ENCODE measurements at places on chromosomes 12 and 14.
A peak's percentile ranks its signal among the peaks of the same experiment; 100 is the strongest.

DNA sequence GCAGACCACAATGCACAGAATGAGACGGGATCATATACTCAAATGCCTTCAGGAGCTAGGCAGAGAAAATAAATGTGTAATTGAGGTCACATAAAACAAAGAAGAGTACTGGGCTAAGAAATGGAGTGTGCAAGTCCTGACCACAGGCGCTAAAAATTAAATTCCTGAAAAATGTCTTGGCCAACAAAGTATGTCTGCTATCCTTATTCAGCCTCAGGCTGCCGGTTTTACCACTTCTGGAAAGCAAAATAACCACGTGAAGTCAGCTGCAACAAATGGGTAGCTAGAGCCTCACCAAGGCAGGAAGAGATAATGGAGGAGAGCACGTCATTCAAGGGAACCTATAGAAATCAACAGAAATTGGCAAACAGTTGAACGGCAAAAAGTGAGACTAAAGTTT, 3.1 kb downstream of the PYGL start:
- no peak for DNase-seq

DNA sequence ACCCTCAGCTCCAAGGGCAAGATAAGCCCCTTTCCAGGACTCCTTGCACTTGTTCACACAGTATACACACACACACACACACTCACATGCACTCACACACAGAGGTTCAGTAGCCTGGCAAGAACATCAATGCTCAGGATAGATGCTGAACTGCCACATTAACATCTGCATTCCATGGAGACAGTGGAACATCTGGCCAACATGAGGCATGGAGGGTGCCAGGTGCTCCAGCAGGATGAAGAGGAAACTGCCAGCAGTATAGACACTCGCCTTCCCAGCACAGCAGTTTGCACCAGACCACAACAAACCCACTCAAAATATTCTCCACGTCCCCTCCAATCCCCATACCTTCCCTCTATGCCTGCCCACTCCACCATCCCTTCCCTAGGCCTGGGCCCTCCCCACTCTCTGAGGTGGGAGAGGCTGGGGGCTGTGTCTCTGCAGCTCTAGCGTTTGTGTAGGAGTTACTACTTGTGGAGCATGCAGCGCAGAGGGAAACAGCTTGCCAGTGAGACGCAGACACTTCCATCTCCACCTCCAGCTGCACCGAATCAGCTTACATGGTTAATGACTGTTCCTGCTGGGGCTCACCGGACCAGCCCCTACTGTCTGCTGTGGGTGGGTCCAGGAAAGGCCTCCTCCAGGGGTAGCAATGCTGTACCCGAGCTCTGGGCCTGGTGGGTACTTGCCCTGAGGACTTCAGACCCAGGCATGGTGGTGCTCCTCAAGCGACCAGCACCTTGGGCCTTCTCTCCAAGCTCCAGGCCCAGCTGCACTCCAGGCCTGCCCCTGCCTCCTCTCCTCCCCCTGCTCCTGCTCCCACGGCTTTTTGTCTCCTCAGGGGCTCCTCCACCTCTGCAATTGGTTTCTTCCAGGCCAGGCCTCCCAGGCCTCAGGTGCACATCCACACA, 18.6 kb upstream of the PLEKHG3 start:
- no peak for DNase-seq

GRCh38 chr14:95237958-95238340, 80.6 kb upstream of the DICER1 start:
- no peak for DNase-seq

DNA sequence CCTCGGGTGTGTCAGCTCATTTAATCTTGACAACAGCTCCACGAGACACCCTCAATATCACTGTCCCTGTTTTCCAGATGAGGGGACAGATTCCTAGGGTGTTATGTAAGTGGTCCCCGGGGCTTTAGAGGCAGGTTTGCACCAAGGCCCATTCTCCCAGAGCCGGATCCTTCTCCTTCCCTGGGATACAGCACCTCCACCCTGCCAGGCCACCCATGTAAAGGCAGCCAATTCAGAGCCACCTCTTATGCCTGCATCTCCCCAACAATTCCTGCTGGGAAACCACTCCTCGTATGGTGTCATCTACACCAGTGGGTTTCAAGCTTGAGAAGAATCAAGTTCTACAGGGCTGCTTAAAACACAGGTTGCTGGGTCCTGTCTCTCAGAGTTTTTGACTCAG, 4.1 kb upstream of the CYP46A1 start:
- DNase-seq = no peak

DNA sequence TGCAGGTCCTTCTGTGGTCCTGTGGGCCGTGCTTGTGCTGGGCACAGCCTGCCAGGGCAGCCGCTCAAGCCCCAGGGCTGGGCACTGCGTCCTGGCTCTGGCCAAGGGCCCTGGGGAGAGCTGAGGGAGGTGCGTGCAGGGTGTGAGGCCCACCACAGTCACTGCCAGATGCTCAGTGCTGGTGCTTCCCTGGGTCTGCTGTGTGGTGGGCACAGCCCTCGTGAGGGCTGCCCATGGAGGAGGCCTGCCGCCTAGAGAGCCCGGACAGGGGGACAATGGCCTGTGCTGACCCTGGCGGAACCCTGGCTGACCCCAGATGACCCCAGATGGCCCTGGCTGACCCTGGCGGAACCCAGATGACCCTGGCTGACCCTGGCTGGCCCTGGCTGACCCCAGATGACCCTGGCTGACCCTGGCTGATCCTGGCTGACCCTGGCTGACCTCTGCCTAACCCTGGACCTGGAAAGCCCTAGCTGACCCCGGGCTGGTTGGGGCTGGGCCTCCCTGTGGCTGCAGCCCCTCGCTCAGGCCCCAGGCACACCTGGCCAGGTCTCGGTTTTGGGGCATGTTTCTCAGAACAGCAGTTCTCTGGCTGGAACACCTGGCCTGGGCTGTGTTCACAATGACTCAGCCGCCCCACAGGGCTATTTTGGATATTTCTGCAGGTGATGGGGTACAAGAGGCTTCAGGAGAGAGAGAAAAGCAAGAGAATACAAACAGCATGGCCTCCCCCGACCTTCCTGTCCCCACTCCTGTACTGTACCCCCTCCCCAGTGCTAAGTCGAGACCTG, 55.4 kb downstream of the TMEM121 start:
- no peak for DNase-seq

GRCh38 chr14:68843471-68844209, 50.8 kb upstream of the ZFP36L1 start:
- peak; percentile 45 for DNase-seq

GRCh38 chr12:13981990-13982389, 588 bp upstream of the GRIN2B start:
- no peak for DNase-seq

- DNase-seq = no peak
These were observed 97.8 kb downstream of the PCNX1 start for GRCh38 chr14:71005076-71005475.

GRCh38 chr14:61585598-61586543, 109.4 kb upstream of the HIF1A start:
- DNase-seq = no peak

GRCh38 chr12:2288001-2288400, 235.2 kb downstream of the CACNA1C start:
- DNase-seq = no peak

GRCh38 chr12:90938451-90938850, 16.5 kb downstream of the CCER1 start:
- no peak for DNase-seq

GRCh38 chr14:69587389-69587788, 12.7 kb upstream of the CCDC177 start:
- no peak for DNase-seq

DNA sequence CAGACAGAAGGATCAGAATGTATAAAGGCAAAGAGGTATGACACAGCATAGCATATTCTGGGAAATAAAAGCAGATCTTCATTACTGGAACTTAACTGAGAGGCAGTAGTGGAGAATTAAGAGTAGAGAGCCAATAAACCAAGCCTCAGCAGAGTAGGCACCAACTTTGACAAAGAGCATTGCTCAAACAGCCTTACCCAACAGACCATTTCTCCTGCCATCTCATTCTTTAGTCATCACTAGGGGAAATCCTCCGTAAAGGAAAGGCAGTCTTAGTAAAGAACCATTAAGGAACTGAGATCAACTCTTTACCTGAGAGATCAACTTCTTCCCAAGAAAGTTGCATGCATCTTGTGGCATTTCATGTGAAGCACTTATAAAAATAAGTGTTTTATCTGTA, 36.6 kb downstream of the SENP1 start:
- no peak for DNase-seq

GRCh38 chr12:4449851-4450221, 4.2 kb upstream of the FGF6 start:
- DNase-seq = no peak

- DNase-seq = no peak
These were observed 79.1 kb upstream of the ST8SIA1 start for GRCh38 chr12:22413592-22413991.

DNA sequence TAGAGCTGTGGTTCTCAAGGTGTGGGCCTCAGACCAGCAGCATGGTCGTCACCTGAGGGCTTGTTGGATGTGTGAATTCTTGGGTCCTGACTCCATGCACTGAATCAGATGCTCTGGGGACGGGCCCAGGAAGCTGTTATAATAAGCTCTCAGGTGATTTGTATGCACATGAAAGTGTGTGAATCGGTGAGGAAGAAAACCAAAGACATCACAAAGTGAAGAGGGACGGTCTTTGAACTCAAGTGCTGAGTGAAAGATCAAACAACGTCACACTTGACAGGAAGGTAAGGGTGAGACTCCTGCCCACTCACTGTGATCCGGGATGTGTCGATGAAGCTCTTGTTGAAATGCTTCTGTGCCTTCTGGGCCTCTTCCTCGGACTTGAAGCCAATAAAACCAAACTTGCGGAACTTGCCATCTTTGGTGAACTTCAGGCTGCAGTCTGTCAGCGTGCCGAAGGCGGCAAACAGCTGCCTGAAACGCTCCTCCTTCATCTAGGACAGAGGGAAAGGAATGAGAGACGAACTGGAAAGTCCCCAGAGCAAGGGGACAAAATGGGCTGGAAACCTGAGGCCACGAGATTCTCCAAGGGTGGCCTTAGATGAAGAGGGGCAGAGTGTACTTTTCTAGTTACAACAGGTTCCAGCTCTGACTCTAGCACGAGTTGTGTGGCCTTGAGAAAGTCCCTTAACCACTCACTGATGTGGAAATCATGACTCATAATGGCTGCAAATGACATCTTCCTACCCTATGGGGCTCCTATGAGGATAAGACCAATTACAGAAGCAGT, 4.0 kb downstream of the RBM19 start:
- no peak for DNase-seq

DNA sequence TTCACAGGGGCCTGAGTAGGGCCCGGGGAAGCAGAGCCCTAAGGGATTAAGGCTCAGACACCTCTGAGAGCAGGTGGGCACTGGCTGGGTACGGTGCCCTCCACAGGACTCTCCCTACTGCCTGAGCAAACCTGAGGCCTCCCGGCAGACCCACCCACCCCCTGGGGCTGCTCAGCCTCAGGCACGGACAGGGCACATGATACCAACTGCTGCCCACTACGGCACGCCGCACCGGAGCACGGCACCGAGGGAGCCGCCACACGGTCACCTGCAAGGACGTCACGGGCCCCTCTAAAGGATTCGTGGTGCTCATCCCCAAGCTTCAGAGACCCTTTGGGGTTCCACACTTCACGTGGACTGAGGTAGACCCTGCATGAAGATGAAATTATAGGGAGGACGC, 7.1 kb downstream of the LTBR start:
- DNase-seq = no peak

GRCh38 chr12:120292661-120293531, at the start of gene RNU4-1:
RNU4-1 (minus strand) TSS chr12:120293237.
- DNase-seq = peak; percentile 51

- no peak for DNase-seq
These were observed 150.6 kb upstream of the HIF1A start for GRCh38 chr14:61544448-61545330.

- DNase-seq = peak; percentile 72
These were observed 48.8 kb downstream of the SLC38A1 start for GRCh38 chr12:46219877-46220655.

DNA sequence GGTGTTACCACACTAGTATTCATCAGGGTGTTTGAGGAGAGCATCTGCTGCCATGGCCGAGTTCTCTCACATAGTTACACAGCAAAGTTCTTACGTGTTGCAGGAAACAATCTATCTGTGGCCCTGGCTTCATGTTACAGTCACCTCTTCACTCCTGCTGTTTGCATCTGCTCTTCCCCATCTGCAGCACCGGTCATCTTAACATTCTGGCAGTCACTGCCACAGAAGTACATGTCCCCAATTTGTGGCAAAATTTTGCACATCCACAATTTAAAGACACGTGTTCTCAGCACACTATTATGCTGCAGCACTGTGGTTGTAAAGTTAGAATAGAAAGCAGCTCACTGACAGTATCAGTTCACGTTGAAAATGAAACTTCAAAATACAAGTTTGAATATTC, 23.2 kb downstream of the MAPK1IP1L start:
- DNase-seq = no peak

- DNase-seq = no peak
These were observed 572.0 kb upstream of the ATP2B1 start for GRCh38 chr12:90280564-90281058.

DNA sequence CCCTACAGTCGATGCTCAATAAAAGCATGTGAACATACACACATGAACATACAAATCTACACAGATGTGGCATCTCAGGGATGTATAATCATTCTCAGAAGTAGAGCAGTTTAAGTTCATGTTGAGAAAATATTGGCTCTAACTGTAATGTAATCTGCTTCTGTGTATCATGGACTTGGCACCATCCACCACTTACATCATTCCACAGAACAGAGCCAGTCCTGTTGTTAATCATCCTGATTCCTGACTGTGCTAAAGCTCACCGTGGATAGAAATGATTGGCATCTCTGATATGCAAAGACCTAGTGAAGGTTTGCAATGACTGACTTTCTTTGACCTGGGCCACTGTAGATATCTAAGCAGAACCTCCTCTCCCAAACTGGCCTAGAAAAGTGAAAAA, 1141.3 kb downstream of the BCL11B start:
- no peak for DNase-seq

DNA sequence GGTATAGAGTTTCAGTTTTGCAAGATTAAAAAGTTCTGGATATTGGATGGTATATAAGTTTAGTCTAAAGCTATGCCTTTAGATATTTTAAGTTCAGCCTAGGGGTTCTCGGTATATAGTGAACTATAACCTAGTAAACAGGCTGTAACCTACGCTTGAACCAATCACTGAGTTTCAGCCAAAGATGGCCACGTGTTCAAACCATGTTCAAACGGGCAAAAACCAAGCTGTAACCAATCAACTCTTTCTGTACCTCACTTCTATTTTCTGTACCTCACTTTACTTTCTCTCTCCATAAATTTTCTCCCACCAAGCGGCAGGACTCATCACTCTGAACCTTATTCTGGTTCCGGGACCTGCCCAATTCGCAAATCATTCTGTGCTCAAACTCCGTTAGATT, 1.4 kb downstream of the TMBIM4 start:
- no peak for DNase-seq

DNA sequence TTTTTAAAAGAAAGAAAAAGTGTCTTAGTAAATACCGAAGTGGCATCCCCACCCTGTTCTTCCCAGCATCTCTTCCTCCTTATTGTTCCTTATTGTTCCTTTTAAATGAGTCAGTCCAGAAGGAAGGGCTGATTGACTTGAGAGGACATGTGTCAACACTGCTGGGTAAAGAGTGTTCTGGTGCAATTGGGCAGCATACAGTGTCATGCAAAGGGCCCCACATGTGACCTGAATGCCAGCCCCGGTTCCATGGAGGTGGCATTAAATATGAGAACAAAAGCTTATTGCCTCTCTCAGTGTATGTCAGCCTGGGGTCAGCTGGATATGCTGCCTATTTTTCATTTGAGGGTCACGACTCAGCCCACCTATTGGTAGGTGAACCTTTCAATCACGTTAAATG, 58.9 kb upstream of the RIC8B start:
- DNase-seq = no peak

- DNase-seq = no peak
These were observed 192.0 kb downstream of the CHST11 start for GRCh38 chr12:104648756-104649155.

- DNase-seq = no peak
These were observed 259.6 kb downstream of the ERC1 start for GRCh38 chr12:1250641-1251040.
